ENCODE measurements at places on chromosomes 4 and X.

- DNase-seq: no peak
These were observed 96.6 kb downstream of the ADRA2C start for GRCh38 chr4:3862640-3863420.

DNA sequence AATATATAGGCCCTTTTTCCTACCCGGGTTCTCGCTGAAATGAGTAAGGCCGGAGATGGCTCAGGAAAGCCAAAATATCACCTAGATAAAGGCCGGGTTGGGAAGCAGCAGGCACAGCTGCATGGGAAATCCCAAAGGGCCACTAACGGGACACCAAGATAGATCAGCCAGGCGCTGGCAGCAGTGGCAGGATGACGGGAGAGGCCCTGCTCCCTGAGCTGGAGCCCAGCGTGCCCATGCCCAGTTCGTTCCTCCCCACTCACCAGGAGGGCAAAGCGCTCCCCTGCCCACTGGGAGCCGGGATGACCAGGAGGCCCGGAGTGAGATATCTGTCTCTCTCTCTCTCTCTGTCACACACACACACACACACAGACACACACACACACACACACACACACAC lies 109.8 kb downstream of the DCTD start:
- no peak for DNase-seq

GRCh38 chr4:70984589-70984988 lies 8.9 kb upstream of the DCK start:
- no peak for DNase-seq

DNA sequence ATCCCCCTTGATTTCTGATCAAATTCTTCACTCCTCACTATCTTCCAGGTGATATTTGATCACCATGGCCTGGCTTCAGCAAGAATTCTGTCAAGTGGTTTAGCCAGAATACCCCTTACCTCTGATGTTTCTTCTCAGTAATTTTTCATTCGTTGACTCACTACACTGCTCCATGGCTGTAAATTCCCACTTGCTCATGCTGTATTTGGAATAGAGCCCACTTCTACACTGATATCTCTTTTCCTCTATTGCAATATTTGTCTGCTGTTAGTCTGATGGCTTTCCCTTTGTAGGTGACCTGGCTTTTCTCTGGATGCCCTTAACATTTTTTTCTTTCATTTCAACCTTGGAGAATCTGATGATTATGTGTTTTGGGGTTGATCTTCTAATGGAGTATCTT lies 73.9 kb upstream of the DIPK2B start:
- DNase-seq: no peak

GRCh38 chrX:16832301-16832700 lies 37.9 kb downstream of the RBBP7 start:
- no peak for DNase-seq

GRCh38 chr4:25343671-25344070 lies 31.1 kb downstream of the ZCCHC4 start:
- no peak for DNase-seq

DNA sequence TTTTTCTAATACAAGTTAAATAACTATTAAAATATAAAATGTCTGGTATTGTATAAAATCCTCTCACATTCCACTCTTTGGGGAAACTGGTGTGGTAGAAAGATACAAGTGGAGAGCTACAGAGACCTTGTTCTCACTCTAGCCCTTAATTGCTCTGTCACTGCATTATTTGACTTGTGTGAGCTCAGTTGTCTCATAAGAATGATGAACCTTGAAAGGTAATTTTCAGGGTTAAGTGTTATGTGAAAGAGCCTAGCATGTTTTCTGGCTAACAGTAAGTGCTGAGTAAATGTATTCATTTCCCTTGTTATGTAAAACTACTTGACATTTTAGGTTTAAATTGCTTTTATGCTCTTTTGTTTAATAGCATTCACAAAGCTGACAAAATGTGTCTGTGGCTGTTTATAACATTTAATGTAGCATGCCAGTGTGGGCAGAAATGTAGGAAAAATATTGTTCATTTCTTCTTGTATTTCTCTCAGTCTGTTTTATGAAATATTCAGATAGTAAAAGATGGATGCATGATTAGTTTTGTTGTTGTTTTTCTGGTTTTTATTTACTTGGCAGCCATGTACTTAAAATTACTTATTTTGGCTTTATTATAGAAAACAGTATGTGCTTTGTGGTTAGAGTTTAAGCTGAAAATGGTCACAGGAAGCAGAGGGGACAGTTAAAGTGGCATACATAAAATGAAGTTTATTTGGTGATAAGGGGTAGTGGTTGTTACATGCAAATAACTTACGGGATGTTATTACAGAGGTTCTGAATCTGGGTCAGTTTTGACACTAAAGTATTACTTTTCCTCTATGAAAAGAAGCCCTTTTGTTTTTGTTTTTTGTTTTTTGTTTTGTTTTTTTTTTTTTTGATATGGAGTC lies 29.2 kb downstream of the SLAIN2 start:
- no peak for DNase-seq
